ENCODE measurements at places on chromosomes 4 and X. TPM values are rescaled to one million over a fixed set of nuclear protein-coding genes. Genes with fewer than 3 reads are reported as not detected.

The VCX gene
- not detected for total RNA-seq

The STBD1 gene
- not detected for total RNA-seq

The SPIN4 gene
- total RNA-seq, result 3.1 TPM

The CLDN22 gene
- not detected for total RNA-seq

The EGF gene
- total RNA-seq, result not detected

The CAPN6 gene
- total RNA-seq, result not detected

The OPHN1 gene
- not detected for total RNA-seq

The PTTG2 gene
- not detected for total RNA-seq

The NR0B1 gene
- not detected for total RNA-seq

The MAGEA11 gene
- total RNA-seq, result not detected

The NXF2B gene
- total RNA-seq, result not detected

The MAGED4 gene
- total RNA-seq, result 0.25 TPM
